M059J (cell line): ENCODE measurements at places on chromosomes 16 and 17. TPM values are rescaled to one million over a fixed set of nuclear protein-coding genes. Genes with fewer than 3 reads are reported as not detected.
A peak's percentile ranks its signal among the peaks of the same experiment; 100 is the strongest.

GRCh38 chr17:69523244-69523861, 108.9 kb downstream of the MAP2K6 start:
- peak; percentile 47 for DNase-seq

DNA sequence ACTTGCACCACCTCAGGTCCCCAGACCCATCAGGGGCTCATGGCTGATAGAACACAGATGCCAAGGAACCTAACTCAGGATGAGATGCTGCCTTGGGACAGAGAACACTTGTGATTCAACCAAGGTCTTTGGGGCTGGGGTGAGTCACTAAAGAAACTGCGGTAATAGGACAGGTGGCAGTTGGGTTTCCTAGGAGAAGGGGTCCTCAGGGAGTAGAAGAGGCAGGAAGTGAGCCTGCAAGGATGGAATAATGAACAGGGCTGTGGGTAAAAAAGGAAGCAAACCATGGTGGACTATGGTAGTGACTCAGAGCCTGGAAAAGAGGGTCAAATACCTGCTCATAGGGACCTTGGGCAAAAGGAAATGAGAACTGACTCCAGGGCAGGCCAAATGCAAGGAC, 6.5 kb upstream of the PNPO start:
- DNase-seq, result peak; percentile 88

Gene CAPNS2
- total RNA-seq, result 0.39 TPM in 1 of 2 replicates, not detected in the other

DNA sequence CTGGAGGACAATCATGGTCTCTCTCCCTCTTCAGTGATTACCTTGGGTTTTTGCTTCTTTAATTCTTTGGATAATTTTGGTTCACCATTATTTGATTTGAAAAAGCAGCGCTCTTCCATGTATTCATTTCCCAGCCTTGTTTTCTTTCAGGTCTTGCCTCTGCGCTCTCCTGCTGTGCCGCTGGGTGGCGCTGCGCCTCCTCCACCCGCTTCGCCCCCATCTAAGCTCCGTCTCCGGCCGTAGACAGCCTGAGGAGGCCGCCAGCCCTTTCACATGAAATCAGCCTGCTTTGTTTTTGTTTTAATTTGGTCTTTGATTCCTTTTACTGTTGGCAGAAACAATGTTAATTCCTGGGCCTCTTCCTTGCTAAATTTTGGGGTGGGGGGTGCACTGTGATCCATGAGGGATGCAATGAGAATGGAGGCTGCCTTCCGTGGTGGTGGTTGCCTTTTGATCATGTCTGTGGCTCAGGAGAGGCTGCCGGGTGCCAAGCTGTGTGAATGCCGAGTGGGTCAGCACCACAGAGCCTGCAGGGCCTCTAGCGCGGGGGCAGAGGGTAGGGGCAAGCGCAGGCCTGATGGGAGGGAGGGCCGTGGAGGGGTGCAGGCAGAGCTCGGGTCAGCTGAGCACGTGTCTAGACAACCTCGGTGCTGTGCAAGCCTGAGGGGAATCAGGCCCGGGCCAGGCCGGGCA, 64.1 kb downstream of the PLD6 start:
- DNase-seq, result no peak

- no peak for DNase-seq
These were observed 162.5 kb upstream of the CNTNAP4 start for GRCh38 chr16:76114681-76115080.

GRCh38 chr16:12546918-12547607, 256.6 kb downstream of the CPPED1 start:
- peak; percentile 25 for DNase-seq

Gene SDR42E1
- total RNA-seq, result 0.64 and 1.3 TPM in 2 replicates
